Cortex of kidney (tissue), 1 donor: ENCODE measurements at places on chromosomes 5 and 9.

GRCh38 chr5:169636477-169637084, 494 bp upstream of the DOCK2 start:
- no peak for DNase-seq

GRCh38 chr5:84273517-84273883, 111.2 kb downstream of the EDIL3 start:
- DNase-seq = no peak

DNA sequence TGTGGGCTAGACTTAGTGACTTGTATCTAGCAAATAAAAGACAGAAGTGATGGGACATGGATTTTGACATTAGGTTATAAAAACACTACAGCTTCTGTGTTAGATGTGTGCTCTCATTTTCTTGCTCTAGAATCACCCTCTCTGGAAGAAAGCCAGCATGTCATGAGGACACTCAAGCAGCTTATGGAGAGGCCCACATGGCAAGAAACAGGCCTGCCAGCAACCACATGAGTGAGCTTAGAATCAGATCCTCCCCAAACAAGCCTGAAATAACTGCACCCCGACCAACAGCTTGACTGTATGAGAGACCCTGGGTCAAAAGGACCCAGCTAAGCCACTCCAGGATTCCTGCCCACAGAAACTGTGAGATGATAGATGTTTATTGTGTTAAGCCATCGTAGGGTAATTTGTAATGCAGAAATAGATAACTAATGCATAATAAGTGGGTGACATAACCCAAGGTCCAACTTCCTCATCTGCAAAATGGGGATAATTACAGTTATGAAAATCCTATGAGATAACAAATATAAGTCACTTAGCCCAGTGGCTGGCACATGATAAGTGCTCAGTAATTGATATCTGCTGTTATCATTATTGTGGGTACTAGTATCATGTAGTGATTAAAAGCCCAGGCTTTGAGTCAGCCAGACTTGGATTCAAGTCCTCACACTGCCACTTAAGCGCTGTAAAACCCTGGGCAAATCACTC, 86.5 kb downstream of the KLHL3 start:
- DNase-seq = no peak

- no peak for DNase-seq
Measured at GRCh38 chr5:37838152-37838932, 1.5 kb downstream of the GDNF start.

DNA sequence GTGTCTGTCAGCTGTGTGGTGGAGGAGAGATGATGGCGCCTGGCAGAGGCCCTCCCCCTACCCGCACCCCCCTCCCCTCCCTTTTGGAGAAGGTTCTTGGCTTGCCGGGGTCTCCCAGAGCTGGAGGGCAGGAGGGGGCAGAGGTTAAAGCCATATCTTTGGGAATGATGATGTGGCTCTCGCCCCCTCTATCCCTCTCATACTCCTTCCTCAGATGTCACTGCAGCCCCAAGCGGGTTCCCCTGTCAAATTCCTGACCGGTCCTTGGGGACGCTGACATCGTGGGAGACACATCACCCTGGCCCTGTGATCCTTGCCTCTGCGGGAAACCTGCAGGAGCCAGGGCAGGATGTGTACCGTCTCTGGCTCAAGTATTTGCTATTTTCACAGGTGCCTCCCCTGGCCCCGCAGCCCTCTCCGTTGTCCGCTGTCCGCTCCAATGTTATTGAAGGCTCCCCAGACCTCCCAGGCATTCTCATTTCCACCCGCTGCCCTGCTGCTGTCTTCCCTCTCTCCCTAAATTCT, 109.5 kb downstream of the FOXD1 start:
- DNase-seq = no peak
